Sigmoid colon (tissue), 7 donors: ENCODE measurements at places on chromosomes 13 and 19. TPM values are rescaled to one million over a fixed set of nuclear protein-coding genes. Genes with fewer than 3 reads are reported as not detected.

LRRC4B gene
- polyA plus RNA-seq: 0.23 TPM

SWSAP1 gene
- 3.0 TPM for polyA plus RNA-seq

RLN3 gene
- not detected for polyA plus RNA-seq

POU4F1 gene
- polyA plus RNA-seq: not detected

ZNF554 gene
- polyA plus RNA-seq: 1.2 TPM

ZNF599 gene
- polyA plus RNA-seq: 4.2 TPM

SBSN gene
- polyA plus RNA-seq: 0.17 TPM

GPC5 gene
- polyA plus RNA-seq: not detected

CD320 gene
- polyA plus RNA-seq: 72.6 TPM

TSHZ3 gene
- polyA plus RNA-seq: 0.46 TPM

VSTM1 gene
- polyA plus RNA-seq: not detected

ENOX1 gene
- 1.5 TPM for polyA plus RNA-seq

GET3 gene
- polyA plus RNA-seq: 98.5 TPM

WDR87 gene
- polyA plus RNA-seq: not detected

VPS36 gene
- polyA plus RNA-seq: 33.0 TPM

PALM3 gene
- polyA plus RNA-seq: not detected

LYPD3 gene
- 0.60 TPM for polyA plus RNA-seq

PABPC3 gene
- not detected for polyA plus RNA-seq

ITGBL1 gene
- polyA plus RNA-seq: 3.0 TPM

TRAPPC2B gene
- polyA plus RNA-seq: 18.0 TPM

FREM2 gene
- under 0.01 TPM for polyA plus RNA-seq

SIGLEC8 gene
- polyA plus RNA-seq: 0.60 TPM

CD70 gene
- not detected for polyA plus RNA-seq

LGALS14 gene
- polyA plus RNA-seq: not detected

ZFR2 gene
- polyA plus RNA-seq: not detected

IL12RB1 gene
- polyA plus RNA-seq: 1.8 TPM

LIPE gene
- 3.9 TPM for polyA plus RNA-seq

OXGR1 gene
- not detected for polyA plus RNA-seq

CRX gene
- 0.60 TPM for polyA plus RNA-seq

HSD17B14 gene
- 4.9 TPM for polyA plus RNA-seq

KLK8 gene
- polyA plus RNA-seq: not detected

CAB39L gene
- 15.6 TPM for polyA plus RNA-seq

ZNF726 gene
- 4.9 TPM for polyA plus RNA-seq

C13orf42 gene
- polyA plus RNA-seq: not detected

SPACA4 gene
- not detected for polyA plus RNA-seq

FCGBP gene
- polyA plus RNA-seq: 713 TPM
